Dorsolateral prefrontal cortex (tissue), 122 donors: ENCODE measurements at places on chromosomes 2 and 18.
A peak's percentile ranks its signal among the peaks of the same experiment; 100 is the strongest.

GRCh38 chr2:16578081-16578480 is 87.6 kb downstream of the CYRIA start:
- no peak for DNase-seq

- no peak for DNase-seq
Measured at GRCh38 chr2:69030800-69031428, 17.9 kb downstream of the ANTXR1 start.

DNA sequence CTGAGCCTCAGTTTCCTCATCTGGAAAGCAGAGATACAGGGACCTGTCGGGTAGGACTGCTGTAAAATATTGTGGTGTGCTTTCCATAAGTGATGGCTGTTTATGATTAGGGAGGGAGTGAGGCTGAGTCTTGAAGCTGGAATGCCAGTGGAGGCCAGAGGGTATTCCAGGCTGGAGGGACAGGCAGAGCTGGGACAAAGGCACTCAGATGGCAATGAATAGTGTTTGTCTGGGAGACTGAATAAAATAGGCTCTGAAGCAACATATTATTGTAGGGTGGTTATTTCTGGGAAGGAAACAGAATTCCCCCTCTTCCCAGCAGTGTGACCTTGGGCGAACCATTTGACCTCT is 120.7 kb downstream of the INHBB start:
- DNase-seq: no peak

DNA sequence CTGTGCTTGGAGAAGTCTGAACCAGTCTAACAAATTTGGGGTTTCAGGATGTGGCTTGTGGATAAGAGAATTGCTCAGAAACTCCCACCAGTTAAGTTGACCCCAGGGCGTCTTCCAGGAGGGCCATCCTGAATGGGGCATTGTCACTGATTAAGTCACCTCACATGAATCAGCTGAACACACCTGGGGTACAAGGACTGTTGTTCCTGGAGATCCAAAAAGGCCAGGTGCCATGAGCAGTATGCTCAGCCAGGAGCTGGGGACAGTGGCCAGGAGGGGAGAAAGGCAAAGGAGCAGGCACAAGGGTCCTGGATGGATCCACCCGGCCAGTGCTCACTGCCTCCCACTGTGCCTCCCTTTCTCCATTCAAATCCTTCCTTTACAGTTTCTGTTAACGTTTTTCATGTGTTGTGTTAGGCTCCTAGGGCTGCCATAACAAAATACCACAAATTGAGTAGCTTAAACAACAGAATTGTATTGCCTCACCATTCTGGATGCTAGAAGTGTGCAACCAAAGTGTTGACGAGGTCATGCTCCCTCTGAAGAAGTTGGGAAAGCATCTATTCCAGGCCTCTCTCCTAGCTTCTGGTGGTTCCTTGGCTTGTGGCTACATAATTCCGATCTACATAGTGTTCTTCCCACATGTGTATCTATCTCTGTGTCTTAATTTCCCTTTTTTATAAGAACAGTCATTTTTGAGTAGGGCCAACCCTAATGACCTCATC is 33.4 kb downstream of the TRABD2A start:
- DNase-seq: no peak

- DNase-seq: no peak
Measured at GRCh38 chr18:13620206-13620672, 106.1 kb downstream of the FAM210A start.

- no peak for DNase-seq
Measured at GRCh38 chr2:235170016-235170415, 218.2 kb downstream of the SH3BP4 start.

- DNase-seq: no peak
Measured at GRCh38 chr2:5473635-5474034, 218.5 kb upstream of the SOX11 start.

- no peak for DNase-seq
Measured at GRCh38 chr2:124088616-124089015, 63.5 kb downstream of the CNTNAP5 start.

- no peak for DNase-seq
Measured at GRCh38 chr18:50638884-50639420, 79.1 kb downstream of the MAPK4 start.

DNA sequence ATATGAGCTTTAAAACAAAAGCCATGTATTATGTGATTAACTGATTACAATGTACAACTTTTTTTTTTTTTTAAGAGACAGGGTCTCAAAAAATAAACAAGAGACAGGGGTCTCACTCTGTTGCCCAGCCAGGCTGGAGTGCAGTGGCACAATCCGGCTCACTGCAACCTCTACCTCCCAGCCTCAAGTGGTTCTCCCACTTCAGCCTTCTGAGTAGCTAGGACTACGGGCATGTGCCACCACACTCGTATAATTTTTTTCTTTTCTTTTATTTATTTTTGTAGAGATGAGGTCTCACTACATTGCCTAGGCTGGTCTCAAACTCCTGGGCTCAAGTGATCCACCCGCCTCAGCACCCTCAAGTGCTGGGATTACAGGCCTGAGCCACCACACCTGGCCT is 103.1 kb downstream of the ATAD2B start:
- DNase-seq: no peak

DNA sequence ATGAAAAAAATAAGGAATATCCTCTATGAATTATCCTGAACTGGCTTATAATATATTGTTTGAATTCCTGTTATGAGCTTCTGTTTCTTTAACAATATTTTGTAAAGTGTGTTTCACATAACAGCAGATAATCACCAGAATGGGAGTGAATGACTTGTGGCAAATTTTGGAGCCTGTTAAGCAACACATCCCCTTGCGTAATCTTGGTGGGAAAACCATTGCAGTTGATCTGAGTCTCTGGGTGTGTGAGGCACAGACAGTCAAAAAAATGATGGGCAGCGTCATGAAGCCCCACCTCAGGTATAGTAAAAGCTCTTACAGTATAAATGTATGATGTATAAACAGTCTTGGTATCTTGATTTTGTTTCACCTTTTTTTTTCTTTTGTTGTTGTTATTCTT is 5.9 kb downstream of the GEN1 start:
- DNase-seq: no peak

DNA sequence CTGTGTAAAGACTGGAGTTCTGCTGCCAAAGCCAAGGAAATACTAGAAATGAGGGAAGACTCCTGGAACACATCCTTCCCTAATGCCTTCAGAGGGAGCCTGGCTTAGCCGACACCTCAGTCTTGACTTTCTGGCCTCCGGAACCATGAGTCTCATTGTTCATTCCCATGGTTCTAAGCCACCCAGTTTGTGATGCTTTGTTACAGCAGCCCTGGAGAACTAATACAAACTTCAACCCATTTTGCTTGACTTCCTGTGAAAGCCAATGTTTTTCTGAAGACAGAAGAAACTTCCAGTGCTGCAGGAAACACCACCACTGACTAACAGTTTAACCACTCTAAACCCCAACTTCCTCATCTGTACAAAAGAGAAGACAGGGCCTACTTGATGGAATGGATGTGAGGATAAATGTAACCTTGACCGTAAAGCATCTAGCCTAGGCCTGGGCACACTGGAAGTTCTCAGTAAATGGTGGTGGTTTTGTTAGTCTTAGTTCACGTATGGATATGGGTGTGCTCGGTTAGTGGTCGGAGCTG is 85.9 kb upstream of the RFX8 start:
- no peak for DNase-seq

DNA sequence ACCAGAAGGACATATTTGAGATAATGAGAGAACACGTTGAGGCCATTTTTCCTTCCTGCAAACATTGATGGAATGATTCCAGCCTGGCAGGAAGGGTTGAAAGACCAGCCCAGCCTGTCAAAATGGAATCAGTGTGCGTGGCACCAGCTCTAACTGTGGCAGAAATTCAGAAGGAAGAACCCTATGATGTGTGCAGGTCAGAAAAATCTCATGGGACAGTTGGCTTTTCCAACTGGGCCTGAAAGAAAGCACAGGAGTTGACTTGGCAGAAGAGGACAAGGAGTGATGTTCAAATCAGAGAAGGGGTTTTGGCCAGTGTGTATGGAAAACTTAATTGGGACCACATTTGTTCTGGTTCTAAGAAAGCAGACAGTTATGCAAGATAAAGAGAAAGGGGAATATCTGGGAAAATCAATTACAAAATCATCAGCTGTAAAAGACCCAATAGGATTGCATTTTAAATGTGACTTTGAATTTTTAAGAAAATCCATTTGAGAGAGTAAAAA is 192.8 kb upstream of the PID1 start:
- no peak for DNase-seq

DNA sequence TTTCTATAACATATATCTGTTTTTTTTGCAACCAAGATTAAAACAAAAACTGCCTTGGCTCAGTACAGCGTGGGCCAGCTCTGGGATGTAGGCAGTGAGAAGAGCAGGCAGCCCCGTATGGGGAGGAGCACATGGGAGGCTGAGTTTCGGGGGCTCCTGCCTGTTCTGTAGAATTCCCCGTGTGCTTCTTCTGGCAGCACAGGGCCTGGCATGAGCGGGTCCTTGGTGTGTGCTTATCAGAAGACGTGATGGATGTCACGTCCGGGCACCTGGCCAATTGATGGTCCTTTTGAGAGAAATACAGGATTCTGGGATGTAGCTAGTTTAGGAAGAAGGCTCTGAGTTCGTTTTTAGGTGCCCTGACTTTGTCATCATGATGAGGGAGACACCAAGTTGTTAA is 16.2 kb downstream of the IMPA2 start:
- DNase-seq: no peak

GRCh38 chr2:233714121-233714520 is 1.4 kb downstream of the UGT1A5 start:
- DNase-seq: no peak

DNA sequence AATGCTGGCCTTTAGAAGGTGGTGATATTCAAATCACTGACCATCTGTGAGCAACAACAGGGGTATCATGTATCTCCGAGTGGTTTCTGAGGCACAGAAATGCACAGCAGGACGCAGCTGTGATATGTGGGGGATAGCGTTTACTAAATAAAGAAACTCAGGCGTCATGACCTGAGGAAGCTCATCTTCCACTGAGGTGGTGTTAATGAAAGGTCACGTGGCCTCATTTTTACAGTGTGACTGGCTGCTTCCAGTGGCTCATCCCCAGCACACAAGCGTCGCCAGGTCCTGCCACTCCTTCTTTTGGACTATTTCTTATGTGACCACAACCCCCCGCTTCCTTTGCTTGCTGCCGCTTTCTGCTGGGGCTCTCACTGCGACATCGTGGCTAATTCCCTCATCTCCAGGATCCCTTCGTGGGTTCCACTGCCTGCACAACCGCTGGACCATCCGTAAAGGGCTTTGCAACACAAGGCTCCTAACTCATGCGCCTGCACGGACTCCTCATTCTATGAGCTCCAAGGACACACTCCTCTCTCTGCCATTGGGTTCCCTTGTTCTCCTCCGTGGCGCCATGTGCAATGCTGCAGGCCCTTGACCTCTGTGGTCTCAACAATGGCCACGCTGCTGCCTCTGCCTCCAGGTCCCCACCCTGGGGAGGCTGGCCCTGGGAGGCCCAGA is 109.3 kb downstream of the MBP start:
- DNase-seq: peak; percentile 10

- DNase-seq: no peak
Measured at GRCh38 chr2:165109915-165110314, 93.9 kb downstream of the SCN3A start.

- peak; percentile 28 for DNase-seq
Measured at GRCh38 chr2:241703032-241703604, 1.3 kb downstream of the ING5 start.

DNA sequence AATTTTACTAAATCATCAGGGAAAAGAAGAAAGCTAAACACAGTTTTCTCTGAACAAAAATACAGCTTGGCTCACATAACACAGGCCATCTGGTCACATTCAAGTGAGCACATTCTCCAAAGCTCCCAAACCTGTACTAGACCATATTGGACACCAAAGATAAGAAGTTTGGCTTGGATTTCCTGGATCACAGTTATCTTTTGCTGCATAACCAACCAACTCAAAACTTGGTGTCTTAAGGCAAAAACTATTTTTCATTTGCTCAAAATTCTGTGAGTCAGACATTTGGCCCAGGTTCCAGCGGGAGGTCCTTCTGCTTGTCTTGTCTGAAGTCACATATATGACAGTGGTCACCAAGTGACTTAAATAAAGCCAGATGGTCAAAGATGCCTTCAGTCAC is 83.2 kb downstream of the GYPC start:
- no peak for DNase-seq

GRCh38 chr18:62697636-62698035 is 17.7 kb upstream of the PHLPP1 start:
- DNase-seq: no peak

DNA sequence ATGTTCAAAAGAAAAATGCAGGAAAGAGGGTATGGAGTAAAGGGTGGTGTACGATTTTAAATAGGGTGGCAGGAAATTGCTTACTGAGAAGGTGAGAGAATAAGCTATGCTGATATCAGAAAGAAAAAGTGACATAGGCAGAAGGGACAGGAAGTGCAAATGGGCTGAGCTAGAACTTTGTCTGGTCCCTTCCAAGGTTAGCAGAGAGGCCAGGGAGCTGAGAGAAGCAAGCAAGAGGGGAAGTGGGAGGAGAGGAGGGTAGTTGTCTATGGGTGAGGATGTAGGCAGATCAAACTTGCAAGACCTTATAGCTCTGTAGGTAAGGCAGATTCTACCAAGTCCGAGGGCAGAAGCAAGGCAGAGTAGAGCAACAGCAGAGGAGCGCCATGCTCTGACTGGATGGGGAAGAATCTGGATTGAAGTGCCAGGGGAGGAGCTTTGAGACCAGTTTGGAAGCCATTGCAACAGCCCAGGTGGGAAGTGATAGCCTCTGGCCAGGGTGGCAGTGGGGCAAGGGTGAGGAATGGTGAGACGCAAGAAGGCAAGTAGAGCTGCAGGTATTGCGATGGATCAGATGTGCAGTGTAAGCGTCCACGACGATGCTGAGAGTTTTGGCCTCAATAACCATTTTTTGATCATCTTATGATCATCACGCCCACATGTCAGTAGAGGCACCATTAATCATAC is 134.4 kb upstream of the APCDD1 start:
- no peak for DNase-seq

DNA sequence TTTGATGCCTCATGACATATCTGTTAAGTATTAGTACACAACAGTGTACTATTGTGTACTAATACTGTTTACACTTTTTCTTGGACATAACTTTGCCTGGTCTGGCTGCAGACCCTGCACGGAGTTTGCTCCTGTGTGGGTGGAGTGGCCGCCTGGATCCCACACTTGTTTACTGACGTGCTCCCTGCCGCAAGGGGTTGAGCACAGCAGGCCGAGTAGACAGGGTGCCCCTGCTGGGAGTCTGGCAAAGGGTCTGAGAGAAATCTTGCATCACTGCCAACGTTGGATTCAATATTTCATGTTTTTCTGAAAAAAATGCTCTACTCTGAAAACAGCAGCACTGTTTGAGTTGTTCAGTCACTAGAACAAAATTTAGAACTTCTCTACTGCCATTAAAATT is 59.0 kb downstream of the PDK1 start:
- DNase-seq: no peak

GRCh38 chr18:23340661-23341060 is 112.4 kb upstream of the RIOK3 start:
- DNase-seq: no peak

- no peak for DNase-seq
Measured at GRCh38 chr2:229855116-229855515, 66.7 kb downstream of the TRIP12 start.
